B cell (primary cell): ENCODE measurements at places on chromosomes 13 and 19.

DNA sequence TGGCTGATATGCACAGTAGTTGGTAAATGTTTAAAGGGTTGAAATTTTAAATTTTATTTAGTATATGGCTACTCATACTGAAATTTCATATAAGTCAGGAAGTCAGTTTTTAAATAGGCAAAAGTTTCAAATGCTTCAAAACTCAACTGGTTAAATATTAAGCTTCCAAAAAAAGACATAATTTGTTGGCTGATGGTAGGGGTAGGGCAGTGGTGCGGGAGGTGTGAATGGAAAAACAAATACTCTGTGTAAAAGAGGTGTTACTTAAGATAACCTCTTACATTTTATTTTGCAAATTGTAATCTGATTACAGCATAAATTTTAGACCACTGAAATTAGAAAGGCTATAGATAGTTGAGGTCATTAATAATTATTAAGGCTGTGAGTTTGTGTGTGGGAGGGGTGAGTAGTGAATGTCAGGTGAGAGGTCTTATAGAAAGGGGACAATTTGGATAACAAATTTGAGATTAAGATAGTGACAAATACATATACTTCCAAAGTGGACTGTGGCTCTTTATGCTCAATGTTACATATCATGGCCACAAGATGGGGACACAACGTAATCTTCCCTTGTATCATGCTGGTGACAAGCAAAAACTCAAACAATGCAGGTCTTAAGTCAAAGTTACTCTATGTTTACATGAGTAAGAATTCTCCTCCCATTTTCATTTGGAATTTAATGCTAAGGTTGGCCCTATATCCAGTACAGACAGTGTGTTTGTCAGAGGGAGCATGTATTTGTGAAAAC is 36.6 kb upstream of the OXGR1 start:
- DNase-seq: no peak

DNA sequence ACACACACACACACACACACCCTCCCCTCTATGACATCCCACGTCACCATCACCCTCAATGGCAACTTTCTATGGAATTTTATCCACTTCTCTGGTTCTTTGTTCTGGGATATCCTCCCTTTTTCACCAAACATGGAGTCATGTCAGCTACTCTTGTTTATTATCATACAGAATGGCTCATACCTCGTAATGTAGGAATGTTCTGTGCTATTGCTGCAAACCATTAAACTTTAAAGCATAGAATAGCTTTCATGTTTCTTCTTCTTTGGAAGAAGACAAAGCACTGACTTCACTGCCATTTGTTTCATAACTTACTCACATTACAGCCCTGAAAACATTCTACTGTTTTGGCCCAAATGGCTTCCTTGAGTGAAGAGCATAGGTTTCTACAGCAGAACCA is 163.4 kb downstream of the FOXO1 start:
- no peak for DNase-seq

DNA sequence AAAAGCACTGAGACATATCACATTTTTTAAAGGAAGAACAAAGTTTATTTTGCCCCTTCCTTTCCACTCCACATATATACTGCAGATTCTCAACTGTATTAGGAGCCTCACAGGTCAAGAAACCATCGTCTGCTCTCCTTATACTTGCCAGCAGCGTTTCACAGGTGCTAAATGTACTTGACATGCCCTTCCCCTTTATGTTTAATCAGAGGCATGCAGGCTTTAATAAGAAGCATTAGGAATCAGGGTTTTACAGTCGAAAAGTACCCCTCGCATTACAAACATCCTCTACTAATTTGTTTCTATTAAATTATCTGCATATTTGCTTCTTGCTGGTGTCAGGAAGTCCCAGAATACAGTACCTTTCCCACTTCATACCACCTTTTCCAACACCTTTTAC is 3.7 kb upstream of the RAP2A start:
- DNase-seq: no peak

GRCh38 chr13:80802946-80803345 is 462.0 kb upstream of the SPRY2 start:
- DNase-seq: no peak

DNA sequence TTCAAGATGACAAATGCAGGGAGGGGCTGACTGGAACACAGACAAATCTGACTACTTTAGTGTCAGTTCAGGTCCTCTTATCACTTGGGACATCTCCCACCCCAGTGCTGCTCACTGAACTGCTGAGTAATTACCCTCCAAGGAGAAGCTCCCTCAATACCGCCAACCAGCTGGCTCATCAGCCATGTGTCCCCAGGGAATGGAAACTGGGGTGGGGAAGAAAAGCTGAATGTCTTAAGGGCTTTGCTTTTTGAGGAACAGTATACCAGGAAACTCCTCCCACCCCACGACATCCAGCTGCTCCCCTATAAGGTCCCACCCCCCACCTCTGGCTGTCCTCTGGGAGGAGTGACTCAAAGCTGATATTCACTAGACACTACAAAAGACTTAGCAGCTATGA is 2.0 kb downstream of the ZNF823 start:
- peak; percentile 41 for DNase-seq

GRCh38 chr19:44677019-44677811 is 5.9 kb downstream of the CEACAM19 start:
- DNase-seq: no peak

DNA sequence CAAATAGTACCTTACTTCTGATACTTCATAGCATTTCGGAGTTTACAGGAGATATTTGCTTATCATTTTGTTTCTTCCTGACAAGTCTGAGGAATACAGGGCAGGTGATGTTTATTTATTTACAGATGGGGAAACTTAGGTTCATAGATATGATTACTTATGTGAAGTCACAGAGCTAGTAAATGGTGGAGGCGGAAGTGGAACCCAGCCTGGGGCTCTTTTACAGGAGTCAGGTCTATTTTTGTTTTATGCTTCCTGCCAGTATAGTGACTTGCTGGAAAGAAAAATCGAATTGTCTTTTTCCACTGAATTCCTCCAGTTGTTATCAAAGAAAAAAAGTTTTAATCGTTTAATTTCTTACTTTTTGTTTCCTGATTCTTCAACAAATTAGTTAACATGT is 66.5 kb downstream of the DGKH start:
- no peak for DNase-seq

DNA sequence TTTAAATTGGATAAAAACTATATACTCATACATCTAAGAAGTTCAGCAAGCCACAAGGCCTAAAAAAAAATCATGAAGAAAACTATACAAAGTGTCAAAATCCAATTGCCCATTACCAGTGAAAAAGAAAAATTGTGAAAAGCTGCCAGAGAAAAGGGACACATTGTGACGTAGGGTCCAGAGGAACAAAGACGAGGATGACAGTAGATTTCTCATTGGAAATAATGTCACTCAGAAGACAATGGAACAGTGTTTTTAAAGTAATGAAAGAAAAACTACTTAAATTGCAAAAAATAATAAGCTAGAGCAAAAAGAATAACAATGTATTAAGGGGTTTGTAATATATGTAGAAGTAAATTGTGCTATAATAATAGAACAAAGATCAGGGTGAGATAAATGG is 195.2 kb downstream of the EFNB2 start:
- DNase-seq: no peak

DNA sequence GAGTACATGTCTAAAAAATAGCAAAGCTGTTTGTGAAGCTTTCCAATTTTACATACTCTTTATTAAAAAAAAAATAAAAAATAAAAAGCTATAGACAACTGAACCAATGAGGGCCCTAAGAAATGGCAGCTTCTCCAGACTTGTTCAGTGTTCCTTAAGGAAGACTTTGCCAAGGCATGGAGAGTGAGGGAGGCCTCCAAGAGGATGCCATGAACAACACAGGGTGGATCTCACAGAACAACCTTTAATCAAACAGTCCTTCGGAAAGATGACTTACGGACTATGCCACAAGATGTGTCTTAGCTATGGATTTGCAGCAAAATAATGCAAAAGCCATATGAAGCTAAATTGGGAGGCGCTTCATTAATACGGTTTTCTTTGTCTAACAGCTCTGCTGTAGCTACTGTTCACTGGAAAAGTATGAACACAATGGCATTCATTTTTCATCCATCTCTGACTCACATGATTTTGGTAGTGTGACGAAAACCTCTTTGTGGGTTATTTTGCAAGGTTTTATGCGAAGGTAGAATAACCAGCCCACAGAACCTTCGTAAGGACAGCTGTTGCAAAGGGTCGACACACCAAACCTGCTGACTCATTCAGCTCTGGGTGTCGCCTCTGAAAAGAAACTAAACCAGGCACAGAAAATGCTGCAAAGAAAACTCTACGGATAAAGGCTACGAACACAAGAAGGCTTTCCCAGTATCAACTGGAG is 27.7 kb downstream of the EFNB2 start:
- DNase-seq: no peak

GRCh38 chr13:60612593-60612992 is 215.6 kb downstream of the TDRD3 start:
- no peak for DNase-seq

DNA sequence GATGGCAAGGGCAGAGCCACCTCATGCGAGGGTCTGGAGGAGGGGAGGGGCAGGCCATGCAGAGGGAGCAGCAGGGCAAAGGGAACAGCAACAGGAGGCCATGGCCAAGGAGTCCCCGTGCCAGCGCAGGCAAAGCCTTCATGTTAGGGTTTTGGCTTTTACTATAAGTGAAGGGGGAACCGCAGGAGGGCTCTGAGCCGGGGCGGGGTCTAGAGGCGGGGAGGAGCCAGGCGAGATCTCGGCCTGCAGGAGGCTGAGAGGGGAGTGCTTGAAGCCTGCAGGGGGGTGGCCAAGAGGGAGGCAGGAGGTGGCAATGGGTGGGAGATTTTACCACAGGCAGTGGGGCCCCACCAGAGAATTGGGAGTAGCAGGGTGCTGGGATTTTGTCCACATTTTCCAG is 6.3 kb downstream of the ARHGAP33 start:
- DNase-seq: no peak
